NCI-H1105 (cell line): ENCODE measurements at places on chromosomes 6 and 20.

GRCh38 chr6:166795879-166796278, 160.5 kb downstream of the RNASET2 start:
- DNase-seq = no peak

GRCh38 chr20:44748005-44748370, 2.3 kb downstream of the KCNK15 start:
- peak; percentile 69 for DNase-seq

GRCh38 chr6:152268846-152269442, 368.2 kb downstream of the SYNE1 start:
- no peak for DNase-seq

DNA sequence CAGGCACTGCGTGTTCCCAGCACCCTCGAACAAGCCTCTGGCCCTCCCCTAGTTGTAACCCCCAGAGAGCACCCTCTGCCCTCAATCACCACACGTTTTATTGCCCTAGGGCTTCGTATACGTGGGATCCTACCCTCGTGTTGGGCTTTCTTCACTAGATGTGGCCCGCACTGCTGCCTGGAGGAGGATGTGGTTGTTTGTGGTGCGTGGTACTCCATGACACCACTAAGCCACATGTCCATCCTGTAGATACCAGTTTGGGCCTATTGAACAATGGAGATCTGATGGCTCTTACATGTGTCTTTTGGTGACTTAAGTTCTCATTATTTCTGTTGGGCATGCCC, 17.0 kb downstream of the SLC2A4RG start:
- DNase-seq = no peak

DNA sequence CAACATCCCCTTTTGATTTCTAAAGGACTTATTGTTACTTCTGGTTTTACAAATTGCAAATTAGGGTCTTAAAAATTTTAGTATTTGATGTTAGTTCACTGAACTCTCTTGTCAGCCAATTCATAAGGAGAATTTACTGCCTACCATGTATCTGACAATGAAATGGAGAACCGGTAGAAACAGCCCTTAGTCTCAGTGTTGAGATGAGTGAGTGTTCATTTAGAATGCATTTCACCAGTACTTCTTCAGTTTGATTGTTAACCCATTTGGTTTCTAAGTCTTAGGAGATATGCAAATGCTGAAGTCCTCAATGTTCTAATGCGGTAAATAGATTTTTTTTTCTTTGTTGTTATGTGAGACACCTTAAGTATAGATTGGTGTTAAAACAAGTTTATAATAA, 616.3 kb upstream of the FLRT3 start:
- DNase-seq = no peak

DNA sequence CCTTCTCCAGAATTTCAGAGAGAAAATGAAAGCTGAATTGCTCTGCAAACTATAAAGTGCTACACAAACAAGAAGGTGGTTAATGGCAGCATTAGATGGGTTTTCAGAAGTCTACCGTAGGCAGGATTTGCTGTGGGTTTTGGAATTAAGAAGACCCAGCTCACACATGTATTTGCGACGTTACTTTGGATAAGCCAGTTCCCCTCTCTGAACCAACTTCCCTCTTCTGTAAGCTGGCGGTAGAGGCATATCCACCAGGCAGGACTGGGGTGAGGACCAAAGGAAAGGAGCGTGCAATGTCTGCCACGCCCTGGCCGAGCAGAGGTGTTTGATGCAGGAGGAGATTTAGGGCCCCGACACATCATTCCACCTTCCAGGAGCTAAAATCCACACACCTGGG, 6.9 kb downstream of the RSPO4 start:
- DNase-seq = no peak

- no peak for DNase-seq
Observed at GRCh38 chr6:15769511-15770018, 106.7 kb upstream of the DTNBP1 start.

GRCh38 chr6:39335780-39336545, 13.5 kb upstream of the KCNK16 start:
- DNase-seq = no peak

GRCh38 chr6:122005661-122006060, 393.8 kb upstream of the HSF2 start:
- no peak for DNase-seq

DNA sequence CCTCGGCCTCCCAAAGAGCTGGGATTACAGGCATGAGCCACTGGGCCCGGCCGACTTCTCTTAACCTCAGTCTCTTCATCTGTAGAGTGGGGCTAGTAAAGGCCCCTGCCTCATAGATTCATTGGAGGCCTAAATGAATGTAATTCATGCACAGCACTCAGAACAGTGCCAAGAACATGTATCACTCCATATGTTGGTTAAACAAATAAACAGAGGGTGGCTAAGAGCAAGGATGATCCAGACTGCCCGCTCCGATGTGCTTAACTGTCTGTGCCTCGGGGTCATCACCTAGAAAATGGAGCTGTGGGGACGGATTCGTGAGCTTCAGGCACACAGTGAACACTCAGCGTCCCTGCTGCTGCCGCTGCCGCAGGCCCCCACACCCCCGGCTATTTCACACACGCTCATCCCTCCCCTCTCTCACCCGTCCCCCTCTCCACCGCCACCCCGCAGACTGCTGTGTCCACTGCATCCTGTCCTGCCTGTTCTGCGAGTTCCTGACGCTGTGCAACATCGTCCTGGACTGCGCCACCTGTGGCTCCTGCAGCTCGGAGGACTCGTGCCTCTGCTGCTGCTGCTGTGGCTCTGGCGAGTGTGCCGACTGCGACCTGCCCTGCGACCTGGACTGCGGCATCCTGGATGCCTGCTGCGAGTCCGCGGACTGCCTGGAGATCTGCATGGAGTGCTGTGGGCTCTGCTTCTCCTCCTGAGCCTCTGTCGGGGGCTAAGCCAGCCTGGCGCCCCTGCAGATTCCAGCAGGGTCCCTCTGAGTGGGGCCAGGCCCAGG, 14.8 kb downstream of the MDFI start:
- no peak for DNase-seq

GRCh38 chr6:23655525-23655924, 470.5 kb upstream of the NRSN1 start:
- no peak for DNase-seq

DNA sequence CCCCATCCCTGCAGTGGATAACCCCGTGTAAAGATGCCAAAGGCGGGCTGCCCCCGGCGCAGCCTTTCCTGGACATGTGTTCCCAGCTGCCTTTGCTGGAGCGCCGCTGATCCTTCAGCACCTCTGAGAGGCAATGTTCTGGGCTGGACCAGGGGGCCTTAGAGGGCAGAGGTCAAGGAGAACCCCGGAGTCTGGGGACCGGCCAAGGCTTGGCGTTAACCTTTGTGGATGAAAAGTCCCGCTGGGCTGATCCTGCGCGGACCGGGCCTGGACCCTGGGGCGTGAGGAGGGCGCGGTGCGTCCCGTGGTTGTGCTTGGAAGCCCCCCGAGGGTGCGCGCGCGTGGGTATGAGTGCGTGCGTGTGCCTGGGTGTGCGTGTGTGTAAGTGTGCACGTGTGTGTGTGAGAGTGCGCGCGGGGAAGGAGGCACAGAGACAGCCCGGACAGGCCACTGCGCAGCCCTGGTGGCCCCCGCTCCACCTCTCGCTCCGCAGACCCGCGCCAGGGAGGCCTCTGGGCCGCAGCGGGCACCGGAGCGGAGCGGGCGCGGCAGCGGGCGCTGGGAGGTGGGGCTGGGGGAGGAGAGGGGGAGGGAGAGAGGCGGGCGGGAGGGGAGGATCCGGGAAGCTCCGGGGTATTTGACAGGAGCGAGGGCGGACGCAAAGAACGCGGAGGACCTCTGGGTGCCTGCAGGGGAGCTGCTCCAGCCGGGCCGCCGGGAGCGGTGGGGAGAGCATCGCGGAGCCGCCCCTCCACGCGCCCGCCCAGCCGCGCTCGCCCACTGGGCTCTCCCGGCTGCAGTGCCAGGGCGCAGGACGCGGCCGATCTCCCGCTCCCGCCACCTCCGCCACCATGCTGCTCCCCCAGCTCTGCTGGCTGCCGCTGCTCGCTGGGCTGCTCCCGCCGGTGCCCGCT, at the start of gene SMOC2:
Gene SMOC2, plus strand, starts transcription at position 665 of the 914 bp plus-strand sequence. Its CDS starts 187 bp downstream, at position 852.
- DNase-seq = peak; percentile 76

DNA sequence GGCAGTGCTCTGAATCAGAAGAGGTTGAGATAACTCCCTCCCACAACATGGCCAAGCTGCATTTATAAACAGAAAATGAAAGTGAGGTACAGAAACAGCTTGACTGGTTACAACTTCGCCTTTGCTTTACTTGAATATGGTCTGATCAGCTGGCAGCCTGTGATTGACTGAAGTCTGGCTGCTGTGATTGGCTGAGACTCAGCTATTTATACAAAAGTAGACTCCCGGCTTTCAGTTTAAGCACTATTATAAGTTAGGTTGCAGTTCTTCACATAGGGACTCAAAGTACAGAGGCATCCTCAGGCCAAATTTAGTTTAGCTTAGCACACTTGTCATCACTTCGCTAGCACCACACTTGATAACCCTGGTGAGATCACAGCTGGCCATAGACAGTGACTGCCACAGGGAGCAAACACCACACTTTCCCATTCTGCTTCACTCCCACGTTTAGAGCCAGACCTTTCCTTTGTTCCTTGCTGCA, 362.6 kb downstream of the EPM2A start:
- no peak for DNase-seq

- DNase-seq = no peak
Observed at GRCh38 chr20:44207126-44207723, 3.3 kb downstream of the OSER1 start.

DNA sequence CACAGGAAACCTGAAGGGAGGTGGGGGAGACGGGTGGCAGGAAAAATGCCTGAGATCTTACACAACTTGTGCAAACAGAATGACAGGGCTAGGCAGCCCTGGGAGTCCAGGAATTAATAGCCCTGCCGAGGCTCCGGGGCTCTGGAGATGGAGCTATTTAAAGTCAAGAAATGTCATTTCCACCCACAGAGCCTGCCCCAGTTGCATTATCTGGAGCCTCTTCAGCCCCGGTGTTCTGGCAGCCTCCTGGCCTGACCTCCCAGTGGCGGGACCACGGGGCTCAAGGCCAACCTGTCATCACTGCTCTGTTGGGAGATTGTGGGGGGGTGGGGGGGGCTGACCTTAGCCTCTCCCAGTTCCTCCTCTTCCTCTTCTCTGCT, 28.5 kb upstream of the SCUBE3 start:
- DNase-seq = no peak

- peak; percentile 45 for DNase-seq
Observed at GRCh38 chr6:87078983-87079616, 15.8 kb downstream of the CGA start.

GRCh38 chr6:150044621-150045145, 19.4 kb upstream of the RAET1L start:
- DNase-seq = no peak

GRCh38 chr6:123777563-123777962, 26.1 kb upstream of the NKAIN2 start:
- DNase-seq = peak; percentile 41

DNA sequence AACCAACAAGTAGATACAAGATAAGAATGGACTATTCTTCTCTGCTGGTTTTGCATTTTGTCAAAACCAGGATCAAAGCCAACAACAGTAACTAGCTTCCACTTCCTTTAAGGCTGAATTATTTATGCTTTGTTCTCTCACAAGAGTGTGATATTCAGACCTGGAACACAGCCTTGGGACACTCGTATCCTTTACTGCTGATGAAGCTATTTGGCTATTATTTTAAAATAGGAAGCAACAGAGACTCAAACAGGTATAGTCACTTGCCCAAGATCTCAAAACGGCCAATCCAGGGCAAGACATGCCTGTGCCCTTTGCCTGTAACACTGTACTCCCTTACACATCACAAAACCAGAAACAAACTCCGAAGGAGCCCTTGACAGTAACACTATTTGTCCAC, 19.9 kb downstream of the SPTLC3 start:
- DNase-seq = no peak

DNA sequence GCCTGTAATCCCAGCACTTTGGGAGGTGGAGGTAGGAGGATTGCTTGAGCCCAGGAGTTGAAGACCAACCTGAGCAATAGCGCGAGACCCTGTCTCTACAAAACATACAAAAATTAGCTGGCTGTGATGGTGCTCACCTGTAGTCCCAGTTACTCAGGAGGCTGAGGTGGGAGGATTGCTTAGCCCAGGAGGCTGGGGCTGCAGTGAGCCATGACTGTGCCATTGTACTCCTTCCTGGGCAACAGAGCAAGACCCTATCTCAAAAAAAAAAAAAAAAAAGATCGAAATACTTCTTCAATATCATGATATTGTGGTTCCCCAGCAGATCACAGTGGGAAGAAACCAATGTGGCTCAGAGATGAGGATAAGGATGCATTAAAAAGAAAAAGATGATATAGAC, 47.6 kb downstream of the SOBP start:
- DNase-seq = no peak

DNA sequence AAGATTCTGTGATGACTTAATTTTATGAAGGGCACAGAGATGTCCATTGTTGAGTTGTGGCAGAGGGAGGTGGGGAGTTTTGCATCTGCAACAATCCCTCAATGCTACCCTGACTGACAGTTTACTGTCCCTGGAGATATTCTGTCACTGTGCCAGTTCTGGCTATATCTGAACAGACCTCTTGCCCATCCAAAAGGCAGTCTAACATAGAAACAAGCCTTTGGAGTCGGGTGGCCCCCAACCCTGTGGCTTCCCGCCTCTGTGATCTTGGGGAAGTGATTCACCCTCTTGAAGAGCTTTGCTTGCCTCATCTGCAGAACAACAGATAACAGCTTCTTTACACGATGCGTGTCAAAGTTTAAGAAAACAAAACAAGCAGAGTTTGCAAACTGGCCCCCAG, 3.8 kb upstream of the E2F1 start:
- no peak for DNase-seq
